Stimulated activated CD4-positive, alpha-beta T cell treated with anti-CD3 and anti-CD28 coated beads, Interleukin-1b, Interleukin-23, amount 100 ng/mL, for 1 hour (primary cell): ENCODE measurements at places on chromosomes 2 and 18.

GRCh38 chr2:96900237-96900636 is 30.4 kb upstream of the SEMA4C start:
- no peak for DNase-seq

- DNase-seq = no peak
Observed at GRCh38 chr2:124426625-124427024, 401.5 kb downstream of the CNTNAP5 start.

GRCh38 chr2:207503234-207503633 is 26.5 kb upstream of the CREB1 start:
- DNase-seq = no peak

- no peak for DNase-seq
Observed at GRCh38 chr2:96554293-96555145, 18.0 kb downstream of the ARID5A start.

DNA sequence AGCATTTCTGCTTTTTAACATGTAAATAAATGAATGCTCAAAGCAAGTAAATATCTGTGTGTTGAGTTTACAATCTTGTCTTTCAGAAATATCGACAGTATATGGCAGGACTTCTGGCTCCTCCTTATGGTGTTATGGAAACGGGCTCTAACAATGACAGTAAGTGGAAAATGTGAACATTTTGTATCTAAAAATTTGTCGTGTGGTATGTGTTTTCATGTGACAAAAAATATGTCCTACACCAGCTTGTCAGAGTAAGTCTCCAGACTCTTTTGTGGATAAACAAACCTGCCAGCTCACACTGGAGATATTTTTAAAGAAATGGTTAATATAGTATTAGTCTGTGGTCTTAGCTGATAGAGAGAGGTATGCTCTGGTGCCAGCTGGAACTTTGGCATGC is 157.9 kb upstream of the MAP3K20 start:
- DNase-seq = no peak

DNA sequence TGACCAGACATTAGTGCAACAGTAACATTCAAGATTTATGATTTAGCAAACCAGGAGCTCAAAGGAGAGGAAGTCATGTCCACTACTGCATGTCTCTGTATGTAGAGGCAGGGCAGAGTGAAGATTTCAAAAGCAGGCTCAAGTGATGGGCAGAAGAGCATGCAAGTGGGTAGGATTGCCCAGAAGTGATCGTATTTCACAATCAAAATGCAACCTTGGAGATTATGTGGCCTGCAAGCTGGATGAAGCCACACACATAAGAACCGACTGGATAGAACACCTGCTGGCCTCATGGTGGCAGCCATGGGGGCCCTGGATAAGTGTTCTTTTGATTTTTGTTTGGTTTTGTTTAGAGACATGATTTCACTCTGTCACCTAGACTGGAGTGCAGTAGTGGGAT is 286.8 kb upstream of the RAB12 start:
- DNase-seq = no peak

GRCh38 chr2:175903384-175903936 is 98.6 kb downstream of the LNPK start:
- DNase-seq = no peak

DNA sequence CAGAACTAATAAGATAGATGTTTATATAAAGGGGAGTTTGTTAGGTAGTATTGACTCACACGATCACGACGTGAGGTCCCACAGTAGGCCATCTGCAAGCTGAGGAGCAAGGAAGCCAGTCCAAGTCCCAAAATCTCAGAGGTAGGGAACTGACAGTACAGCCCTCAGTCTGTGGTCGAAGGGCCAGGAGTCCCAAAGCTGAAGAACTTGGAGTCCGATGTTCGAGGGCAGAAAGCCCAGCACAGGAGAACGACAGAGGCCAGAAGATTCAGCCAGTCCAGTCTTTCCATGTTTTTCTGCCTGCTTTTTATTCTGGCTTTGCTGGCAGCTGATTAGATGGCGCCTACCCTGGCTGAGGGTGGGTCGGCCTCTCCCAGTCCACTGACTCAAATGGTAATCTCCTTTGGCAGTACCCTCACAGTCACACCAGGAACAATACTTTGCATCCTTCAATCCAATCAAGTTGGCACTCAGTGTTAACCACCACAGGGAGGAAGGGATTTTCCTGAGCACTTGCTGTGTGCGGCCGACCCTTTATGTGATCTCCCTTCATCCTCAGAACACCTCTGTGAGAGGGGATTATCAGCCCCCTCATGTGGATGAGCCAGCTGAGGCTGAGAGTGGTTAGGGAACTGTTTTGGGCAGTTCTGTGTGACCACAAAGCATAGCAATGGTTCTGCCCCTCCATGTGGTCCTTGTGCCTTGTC is 78.3 kb downstream of the RNF144A start:
- DNase-seq = no peak

DNA sequence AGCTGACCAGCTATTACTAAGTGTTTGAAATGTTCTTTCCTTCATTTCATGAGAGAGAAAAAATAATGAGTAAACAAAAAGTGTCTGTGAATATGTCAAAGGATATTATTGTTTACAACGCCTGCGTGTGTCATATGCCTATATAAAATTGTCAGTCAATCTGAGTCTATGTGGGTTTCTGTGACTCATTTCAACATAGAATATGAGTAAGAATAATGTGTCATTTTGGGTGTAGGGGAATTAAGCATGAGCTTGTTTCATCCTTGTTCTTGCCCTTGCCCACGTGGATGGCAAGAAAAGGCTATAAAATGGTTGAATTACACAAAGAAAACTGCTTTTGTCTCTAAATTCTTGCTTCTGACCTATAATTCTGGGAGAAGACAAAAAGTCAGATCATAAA is 466.0 kb downstream of the PTH2R start:
- DNase-seq = no peak

DNA sequence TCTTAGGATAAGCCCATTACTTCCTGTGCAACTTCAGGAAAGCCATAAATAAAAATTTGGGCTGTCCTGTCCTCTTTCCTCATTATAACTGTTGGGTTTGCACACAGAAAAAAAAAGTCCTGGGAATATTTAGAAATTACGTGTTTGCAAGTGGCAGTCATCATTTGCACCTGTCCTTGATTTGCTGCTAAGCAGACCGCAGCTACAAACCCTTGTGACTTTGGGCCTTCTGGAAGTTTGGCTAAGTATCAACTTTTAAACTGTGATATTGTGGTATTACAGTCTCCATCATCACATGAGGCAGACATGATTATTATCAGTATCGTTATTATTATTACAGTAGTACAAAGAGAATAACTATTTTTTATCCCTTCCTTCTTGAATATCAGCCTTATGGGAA is 260.7 kb upstream of the SESTD1 start:
- DNase-seq = no peak

- no peak for DNase-seq
Observed at GRCh38 chr2:28768422-28768821, 16.8 kb downstream of the PPP1CB start.

DNA sequence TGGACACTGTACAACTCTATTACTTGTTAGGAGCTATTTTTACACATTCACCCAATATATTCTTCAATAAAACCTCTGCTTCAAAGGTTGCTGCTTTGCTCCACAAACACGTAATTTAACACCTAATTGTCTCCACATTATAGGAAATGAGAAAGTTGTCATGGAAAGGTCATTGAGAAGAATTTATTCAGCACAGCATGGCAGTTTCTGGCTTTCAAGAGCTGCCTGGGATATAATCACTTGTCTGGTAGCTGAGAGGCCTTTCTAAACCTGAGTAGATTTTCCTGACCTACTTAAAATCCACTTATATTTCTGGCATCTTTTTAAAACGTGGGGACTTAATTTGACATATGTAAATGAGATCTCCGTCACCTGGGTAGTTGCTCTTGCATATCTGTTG is 216.1 kb downstream of the ZNF804A start:
- DNase-seq = no peak

- no peak for DNase-seq
Observed at GRCh38 chr18:46950064-46950656, 32.8 kb downstream of the KATNAL2 start.

GRCh38 chr2:225100856-225101294 is 58.6 kb upstream of the DOCK10 start:
- DNase-seq = no peak

- DNase-seq = no peak
Observed at GRCh38 chr18:6775702-6776101, 46.2 kb downstream of the ARHGAP28 start.

- no peak for DNase-seq
Observed at GRCh38 chr2:187481543-187481942, 33.5 kb upstream of the CALCRL start.

DNA sequence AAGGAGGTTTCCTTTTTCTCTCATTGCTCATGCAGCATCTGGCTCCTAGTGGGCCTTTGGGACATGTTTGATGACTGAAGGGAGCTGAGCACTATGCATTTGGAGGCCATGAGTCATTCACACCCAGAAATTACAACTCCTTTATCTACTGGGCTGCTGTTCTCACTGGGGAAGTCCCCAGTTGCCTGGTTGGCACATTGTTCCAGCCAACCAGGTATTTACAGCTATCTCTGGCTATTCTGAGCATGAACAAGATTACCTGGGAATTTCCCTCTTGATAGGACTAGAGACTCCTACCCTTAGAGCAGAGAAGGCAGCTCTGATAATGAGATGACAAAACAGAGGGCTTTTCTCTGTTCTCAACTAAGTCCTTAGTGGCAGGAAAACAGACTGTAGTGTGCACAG is 206.5 kb downstream of the SETBP1 start:
- no peak for DNase-seq

DNA sequence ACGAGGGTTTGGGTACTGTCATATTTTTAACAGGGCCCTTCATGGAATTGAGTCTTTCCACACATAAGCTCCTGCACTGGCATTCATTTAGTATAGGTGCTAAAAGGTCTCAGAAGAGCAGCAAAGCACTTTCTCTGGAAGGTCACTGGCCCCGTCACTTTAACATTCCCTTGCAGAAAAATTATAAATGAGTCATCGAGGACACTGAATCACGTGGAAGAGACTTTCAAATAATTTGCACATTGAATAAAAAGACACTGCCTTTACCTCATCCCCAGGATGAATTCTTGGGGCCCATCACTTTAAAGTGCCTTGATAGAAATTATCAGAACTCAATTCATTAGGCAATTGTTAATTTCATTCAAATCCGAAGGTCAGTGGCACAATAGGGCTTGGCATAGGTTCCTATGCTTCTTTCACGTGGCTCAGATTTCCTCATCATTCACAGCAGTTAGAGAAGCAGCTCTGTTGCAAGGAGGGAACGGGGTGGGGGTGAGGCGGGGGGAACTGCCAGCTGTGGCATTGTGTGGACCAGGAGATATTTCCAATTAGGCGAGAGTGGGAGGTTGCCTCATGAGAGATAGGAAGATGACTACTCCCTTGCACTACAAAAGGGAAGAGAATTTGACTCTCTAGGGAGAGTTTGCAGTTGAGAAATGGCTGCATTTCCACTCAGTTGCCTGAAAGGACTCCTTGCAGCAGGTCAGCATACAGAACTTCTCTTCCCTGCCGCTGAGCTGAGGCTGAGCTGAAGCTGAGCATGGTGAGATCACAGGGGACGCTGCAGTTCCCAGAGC is 86.3 kb upstream of the NPAS2 start:
- DNase-seq = no peak

GRCh38 chr2:201116959-201117734 is 1.2 kb downstream of the CFLAR start:
- no peak for DNase-seq

DNA sequence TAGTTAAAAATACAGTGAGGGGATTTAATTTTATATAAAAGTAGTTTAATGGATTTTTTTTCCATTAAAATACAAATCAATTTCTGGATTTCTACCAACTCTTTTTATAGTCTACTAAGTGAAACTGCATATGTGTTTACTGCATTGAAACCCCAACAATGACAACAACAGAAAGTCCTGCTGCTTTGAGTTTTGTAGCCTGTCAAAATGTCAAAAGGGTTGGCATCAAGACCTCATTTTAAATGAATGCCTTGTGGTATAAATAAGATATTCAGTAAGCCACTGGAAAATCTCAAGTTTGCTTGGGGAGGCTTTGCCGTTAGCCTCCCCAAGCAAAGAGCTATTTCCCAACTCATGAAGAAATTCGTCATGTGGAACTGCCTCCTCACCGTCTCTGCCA is 440.3 kb upstream of the HNMT start:
- DNase-seq = no peak

DNA sequence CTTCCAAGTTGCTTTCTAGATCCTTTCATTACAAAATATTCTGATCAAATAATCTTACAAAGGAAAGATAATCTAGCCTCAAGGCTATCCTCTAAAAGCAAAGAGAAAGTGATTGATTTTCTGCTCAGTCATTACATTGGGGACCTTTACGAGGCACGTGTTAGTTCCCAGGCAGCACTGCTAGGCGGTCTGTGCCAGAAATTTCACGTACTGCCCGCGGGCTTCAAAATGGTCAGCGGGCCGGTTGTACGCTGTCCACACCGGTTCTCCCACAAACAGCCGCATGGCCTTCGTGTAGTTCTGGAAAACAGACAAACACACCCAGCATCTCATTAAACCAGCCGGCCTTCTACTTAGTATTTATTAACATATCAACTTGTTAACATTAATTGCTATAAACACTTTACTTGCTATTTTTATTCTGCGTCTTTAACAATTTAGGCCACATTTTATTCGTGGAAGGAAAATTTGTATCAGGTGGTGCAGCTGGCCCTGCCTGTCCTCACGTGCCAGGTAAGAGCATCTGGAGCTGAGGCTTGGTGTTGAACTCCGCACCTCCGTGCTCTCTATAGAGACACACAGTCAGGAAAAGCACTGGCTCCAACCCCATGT is 20.4 kb downstream of the ADI1 start:
- DNase-seq = no peak

- DNase-seq = no peak
Observed at GRCh38 chr2:45909677-45910191, 258.3 kb downstream of the PRKCE start.

DNA sequence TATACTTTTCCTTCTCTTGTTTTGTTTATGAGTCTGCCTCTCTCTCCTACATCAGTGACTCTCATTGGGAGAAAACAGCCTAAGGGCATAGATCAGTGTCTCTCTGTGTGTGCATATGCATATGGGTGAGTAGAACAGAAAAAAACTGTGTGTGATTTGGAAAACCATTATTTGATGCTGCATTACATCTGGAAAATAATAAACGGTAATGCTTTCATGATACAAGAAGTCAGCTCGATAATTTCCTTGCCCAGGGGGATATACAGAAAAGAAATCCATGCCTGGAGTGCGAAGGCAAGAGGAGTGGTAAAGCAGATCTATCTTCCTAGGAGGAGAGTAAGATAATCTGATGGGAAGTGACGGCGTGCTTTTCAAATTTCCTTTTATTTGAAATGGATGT is 221.5 kb upstream of the LYPD1 start:
- no peak for DNase-seq

DNA sequence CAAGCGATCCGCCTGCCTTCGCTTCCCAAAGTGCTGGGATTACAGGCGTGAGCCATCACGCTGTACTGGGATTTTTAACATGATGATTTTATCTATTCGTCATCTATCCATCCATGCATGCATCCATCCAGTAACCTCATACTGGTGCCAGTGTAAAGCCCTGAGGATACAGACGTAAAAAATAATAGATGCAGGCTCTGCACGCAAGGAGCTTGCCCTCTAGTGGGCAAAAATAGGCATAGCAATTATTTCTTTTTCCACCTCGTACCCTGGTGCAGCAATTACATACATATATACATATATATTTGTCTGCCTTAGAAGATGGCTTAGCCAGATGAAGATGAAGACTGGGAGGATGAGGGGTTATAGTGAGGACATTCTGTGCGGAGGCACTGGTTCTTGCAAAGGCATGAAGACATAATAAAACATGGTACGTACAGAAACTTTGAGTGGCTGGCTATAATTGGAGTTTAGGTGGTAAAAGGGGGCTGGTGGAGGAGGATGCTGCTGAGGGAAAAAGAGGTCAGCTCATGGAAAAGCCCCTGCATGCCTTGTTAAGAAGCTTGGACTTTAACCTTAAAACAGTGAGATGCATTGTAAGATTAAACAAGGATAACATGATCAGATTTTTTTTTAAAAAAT is 19.6 kb upstream of the RPIA start:
- no peak for DNase-seq
